NCI-H1694 treated with DMSO at 0.1 percent for 48 hours (cell line): ENCODE measurements at places on chromosomes 13 and 19.

DNA sequence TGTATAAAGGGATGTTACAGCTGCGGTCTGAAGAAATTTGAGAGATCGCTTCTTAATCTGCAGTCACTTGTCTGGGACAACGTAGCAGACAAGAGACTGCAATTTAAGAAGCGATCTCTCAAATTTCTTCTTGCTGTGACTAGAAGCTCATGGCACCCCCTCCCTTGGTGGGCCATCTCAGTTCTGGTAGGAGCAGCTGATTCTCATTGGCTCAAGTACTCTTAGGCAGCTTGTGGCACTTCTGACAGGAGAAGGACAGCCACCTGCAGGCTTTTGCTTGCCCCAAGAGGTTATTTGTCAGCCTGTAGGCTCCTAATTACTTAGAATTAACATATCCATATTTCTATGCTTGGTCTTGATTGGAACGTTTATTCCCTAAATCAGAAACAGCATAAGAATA is 503.0 kb downstream of the DCT start:
- DNase-seq = no peak

- no peak for DNase-seq
These were observed 638 bp downstream of the ADGRE5 start for GRCh38 chr19:14381689-14382474.

DNA sequence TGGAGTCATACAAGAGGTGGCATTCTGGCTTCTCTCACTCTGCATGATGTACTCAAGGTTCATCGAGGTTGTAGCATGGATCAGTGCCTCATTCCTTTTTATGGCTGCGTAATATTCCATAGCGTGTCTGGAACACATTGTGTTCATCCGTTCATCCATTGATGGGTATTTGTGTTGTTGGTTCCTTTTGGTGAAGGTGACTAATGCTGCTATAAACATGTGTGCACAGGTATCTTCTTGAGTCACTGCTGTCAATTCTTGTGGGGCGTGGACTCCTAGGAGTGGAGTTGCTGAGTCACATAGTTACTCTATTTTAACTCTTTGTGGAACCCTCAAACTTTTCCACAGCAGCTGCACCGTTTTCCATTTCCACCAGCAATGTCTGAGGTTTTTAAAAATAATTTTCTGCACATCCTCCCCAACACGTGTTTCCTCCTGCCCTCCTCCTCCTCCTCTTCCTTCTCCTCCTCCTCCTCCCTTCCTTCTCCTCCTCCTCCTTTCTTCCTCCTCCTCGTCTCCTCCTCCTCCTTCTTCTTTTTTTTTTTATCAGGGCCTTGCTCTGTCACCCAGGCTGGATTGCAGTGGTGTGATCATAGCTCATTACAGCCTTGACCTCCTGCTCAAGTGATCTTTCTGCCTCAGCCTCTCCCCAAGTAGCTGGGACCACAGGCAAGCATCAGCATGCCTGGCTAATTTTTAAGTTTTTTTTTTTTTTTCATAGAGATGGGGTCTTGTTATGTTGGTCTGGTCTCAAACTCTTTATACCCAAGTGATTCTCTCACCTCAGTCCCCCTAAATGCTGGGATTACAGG is 2.0 kb upstream of the TMEM221 start:
- DNase-seq = no peak

DNA sequence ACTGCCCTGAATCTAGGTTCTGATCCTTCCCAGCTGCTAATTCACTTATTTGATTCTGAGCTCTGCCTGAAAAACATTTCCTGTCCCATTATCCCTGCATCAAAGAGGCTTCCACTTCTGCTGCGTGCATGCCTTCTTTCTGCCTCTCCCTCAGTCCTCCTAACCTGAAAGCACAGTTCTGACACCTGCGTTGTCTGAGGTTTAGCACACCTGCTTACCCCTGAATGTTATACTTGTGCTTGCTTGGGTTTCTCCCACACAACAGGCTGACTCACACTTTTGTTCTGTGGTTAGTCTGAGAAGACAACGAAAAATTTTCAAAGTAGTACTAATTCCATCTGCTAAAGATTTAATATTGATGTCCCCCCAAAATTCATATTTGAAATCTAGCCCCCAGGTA is 3.1 kb upstream of the SOHLH2 start:
- no peak for DNase-seq

- DNase-seq = no peak
These were observed 114.6 kb upstream of the ZNF91 start for GRCh38 chr19:23509686-23510450.

- DNase-seq = no peak
These were observed 81.1 kb upstream of the SIAH3 start for GRCh38 chr13:45932676-45933075.

- DNase-seq = peak; percentile 65
These were observed 18.8 kb upstream of the EDDM13 start for GRCh38 chr19:56253737-56254136.

DNA sequence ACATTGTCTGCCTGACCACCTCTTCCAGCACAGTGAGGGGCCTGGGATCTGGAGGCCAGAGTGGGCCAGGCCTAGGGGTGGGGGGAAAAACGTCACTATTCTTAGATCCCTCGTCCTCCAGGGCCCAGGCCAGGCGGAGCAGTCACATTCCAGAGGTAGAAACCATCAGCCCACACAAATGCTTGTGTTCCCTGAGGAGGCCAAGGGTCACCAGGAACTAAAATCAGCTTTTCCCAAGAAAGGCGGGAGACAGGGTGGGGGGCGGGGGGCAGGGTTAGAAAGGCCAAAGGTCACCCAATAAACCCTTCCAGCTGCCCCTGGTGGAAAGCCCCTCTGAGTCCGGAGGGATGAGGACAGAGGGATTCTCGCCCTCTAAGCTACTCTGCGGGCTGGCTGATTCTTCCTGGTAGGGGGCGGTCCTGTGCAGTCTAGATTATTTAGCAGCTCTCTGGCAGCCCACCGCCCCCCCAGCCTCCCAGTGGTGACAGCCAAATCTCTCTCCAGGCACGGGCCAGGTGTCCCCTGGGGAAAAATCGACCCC is 23.5 kb upstream of the CCL25 start:
- no peak for DNase-seq

GRCh38 chr13:40432018-40432978 is 234.1 kb downstream of the FOXO1 start:
- DNase-seq = no peak

- no peak for DNase-seq
These were observed 8.0 kb upstream of the ZNF443 start for GRCh38 chr19:12448808-12449207.

- DNase-seq = no peak
These were observed 16.9 kb downstream of the CERS1 start for GRCh38 chr19:18878858-18879578.

GRCh38 chr13:79457390-79457789 is 23.6 kb upstream of the NDFIP2 start:
- no peak for DNase-seq

DNA sequence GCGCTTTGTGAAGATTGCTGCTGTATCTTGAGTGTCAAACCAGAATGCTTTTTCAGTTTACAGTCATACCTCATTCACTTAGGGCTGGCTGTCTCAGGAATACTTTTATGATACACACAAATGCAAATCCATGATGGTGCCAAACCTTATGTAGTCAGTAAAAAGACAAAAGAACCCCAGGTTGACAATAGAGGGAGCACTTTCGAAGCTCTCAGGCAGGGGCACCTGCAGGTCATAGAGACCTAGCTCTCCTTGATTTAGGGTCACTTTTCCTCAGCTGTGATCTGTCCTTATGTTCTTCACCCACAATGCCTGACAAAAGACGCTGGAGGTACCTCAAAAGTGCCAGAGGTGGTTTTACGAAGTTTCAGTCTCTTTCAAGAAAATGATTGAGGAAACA is 172.2 kb downstream of the DNAJC15 start:
- DNase-seq = no peak

GRCh38 chr13:48783181-48783630 is 129.5 kb downstream of the CYSLTR2 start:
- peak; percentile 2 for DNase-seq

GRCh38 chr13:109919715-109920375 is 133.5 kb upstream of the IRS2 start:
- DNase-seq = no peak

DNA sequence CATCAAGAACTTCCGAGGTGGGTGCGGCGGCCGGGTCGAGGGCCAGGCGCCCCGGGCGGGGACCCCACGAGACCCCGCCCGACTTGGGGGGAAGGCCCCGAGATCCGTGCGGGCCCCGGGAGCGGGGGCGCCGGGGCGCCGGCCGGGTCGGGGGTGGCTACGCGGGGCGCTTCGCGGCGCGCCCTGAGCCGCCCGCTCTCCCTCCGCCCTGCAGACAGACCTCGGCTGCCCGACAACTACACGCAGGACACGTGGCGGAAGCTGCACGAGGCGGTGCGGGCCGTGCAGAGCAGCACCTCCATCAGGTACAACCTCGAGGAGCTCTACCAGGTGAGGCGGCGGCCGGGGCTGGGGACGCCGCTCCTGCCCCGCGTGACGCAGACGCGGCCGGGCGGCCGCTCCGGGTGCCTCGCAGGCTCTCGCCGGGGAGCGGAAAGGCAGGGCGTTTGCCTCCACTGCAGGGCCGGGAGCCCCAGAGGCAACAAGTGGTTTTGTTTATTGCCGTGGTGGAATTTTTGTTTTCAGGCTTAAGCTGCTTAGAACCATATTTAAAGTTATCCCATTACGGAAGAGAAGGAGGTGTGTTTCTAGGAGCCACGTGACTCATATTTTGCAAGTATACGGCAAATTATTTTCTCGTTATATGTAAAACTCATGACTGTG is 477 bp downstream of the CUL4A start:
- DNase-seq = no peak

- DNase-seq = no peak
These were observed 5.9 kb upstream of the ATP4A start for GRCh38 chr19:35569281-35569781.

DNA sequence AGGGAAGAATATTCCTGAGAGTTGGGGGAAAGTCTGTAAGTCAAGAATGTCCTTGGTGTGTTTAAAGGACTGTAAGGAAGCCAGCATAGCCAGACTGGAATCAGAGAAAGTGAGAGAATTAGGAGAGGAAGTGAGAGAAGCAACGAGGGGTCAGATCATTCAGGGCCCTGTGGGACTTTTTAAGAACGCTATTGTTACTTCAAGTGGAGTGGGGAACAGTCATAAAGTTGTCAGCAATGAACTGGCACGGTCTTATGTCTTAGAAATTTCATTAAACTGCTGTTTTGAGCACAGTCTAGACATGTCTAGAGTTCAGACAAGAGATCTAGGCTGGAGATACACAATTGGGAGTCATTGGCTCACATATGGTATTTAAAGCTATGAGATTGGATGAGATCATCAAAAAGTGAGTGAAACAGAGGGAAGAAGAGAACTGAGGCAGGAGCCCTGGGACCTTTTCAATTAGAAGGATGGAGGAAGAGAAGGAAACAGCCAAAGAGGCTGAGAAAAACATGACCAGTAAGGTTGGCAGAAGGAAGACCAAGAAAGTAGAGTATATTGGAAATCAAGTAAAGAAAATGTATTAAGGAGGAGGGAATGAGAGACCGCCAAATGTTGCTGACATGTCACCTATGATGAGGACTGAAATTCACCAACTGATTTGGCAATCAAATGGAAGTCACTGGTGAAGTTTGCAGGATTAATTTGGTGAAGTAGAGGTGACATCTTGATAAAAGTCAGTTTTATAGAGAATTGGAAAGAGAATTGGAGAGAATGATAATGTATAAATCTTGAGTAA is 263.5 kb downstream of the GPC5 start:
- no peak for DNase-seq

DNA sequence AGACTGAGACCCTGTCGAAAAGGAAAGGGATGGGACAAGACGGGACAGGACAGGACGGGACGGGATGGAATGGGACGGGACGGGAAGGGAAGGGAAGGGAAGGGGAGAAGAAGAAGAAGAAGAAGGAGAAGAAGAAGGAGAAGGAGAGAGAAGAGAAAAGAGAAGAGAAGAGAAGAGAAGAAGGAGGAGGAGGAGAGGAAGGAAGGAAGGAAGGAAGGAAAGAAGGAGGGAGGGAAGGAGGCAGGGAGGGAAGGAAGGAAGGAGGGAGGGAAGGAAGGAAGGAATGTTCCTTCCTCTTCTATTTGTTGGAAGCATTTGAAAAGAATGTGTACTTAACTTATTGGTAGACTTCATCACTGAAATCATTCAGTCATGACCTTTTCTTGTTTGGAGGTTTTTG is 9.6 kb upstream of the SHFL start:
- no peak for DNase-seq

DNA sequence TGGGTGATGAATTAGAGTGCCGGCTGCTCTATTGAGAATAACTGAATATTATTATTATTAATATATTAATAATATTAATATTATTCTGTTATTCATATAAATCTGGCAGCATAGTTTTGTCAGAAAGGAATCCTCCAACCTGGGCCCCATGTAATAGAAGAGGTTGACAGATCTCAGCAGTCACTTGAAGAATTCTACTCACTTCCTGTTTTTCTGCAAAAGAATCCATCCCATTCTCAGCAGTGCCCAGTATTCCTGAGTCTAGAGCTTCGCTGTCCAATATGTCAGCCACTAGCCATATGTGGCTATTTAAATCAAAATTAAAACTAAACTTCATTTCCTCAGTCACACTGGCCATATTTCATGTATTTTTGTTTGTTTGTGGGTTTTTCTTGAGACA is 72.4 kb upstream of the USPL1 start:
- no peak for DNase-seq

DNA sequence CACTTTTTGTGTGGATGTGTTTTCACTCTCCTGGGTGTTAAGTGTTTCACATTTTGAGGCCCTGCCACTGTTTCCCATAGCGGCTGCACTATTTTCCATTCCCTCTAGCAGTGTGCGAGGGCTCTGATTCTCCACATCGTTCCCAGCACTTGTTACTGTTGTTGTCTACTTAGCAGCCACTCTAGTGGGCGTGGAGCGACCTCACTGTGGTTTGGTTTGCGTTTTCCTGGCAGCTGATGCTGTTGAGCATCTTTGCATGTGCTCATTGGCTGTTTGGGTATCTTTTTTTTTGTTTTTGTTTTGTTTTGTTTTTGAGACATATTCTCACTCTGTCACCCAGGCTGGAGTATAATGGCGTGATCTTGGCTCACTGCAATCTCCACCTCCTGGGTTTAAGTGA is 14.4 kb downstream of the NAXD start:
- no peak for DNase-seq

GRCh38 chr13:53885997-53886396 is 857.4 kb downstream of the OLFM4 start:
- no peak for DNase-seq

GRCh38 chr13:75740031-75740430 is 103.9 kb downstream of the LMO7 start:
- DNase-seq = no peak

- DNase-seq = no peak
These were observed 249.6 kb downstream of the TSHZ3 start for GRCh38 chr19:31099515-31100205.

GRCh38 chr13:114115796-114116195 is 16.6 kb downstream of the RASA3 start:
- no peak for DNase-seq

DNA sequence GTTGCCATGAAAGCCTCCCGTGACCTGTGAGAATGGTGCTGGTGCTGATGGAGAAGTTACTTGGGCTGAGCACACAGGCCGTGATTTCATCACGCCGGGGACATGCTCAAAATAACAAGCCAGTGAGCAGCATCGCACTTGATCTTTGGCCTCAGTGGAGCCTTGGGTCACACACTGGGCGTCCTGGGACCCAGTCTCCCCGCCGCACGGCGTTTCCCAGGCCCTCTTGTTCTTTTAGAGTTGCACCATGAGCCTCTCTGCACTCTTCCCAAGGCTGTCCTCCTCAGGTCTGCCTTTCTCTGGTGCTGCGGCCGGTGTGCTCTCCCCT is 9.5 kb upstream of the NDUFS7 start:
- DNase-seq = no peak
